Stimulated activated CD4-positive, alpha-beta T cell treated with anti-CD3 and anti-CD28 coated beads, Interleukin-12 subunit alpha, Interleukin-12 subunit beta, amount 100 ng/mL, for 4 hours (primary cell): ENCODE measurements at places on chromosomes 2 and 18.
A peak's percentile ranks its signal among the peaks of the same experiment; 100 is the strongest.

DNA sequence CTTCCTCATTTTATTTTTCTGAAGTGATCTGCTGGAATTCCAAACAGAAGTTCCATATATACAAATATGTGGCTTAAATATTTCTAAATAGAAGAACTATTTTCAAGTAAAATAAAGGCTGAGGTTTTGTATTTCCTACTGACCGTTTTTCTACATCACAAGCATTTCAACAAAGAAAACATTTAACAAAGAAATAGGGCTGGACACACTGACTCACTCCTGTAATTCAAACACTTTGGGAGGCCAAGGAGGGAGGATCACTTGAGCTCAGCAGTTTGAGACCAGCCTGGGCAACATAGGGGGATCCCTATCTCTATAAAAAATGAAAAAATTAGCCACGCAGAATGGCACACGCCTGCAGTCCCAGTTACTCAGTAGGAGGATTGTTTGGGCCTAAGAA is 44.6 kb downstream of the TANK start:
- DNase-seq = no peak

GRCh38 chr2:78411303-78411702 is 614.2 kb upstream of the REG3G start:
- no peak for DNase-seq

- no peak for DNase-seq
These were observed 23.9 kb downstream of the RBMS1 start for GRCh38 chr2:160469621-160470204.

DNA sequence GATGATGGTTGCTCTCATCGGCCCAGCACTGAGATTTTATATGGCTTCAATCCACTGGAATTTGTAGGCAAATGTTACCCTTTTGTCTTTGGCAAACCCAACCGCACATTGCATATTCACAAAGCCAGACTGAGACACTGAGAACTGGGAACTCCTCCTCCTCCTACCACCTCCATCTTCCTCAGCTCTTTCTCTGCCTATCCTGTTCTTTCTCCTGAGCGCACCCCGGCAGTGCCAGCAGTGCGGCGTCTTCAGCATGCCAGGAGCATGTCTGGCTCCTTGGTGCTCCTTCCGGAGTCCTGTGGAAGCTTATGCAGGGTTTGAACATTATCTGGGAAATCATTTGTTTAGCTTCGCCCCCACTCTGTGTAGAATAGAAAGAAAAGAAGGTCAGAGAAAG is 50.8 kb downstream of the TRIB2 start:
- no peak for DNase-seq

DNA sequence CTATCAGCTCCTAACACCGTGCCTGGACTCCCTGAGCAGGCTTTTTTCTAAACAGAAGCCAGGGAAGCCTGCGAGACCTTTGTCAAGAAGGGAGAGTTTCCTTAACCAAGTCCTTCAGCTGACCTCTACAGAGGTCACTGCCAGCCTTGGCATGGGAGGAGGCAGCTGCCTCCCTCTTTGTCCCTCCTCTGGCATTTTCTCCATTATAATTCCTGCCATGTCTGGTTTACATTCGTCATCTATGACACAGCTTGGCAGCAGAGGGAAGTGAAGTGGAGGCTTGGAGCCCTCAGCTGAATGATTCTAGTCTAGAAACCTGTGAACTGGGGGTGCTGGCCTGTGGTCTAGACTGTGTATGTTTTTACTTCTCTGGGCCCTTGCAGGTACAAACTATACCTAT is 22.5 kb downstream of the LIPG start:
- no peak for DNase-seq

GRCh38 chr2:69013840-69014821 is 1.2 kb downstream of the ANTXR1 start:
- DNase-seq = no peak

DNA sequence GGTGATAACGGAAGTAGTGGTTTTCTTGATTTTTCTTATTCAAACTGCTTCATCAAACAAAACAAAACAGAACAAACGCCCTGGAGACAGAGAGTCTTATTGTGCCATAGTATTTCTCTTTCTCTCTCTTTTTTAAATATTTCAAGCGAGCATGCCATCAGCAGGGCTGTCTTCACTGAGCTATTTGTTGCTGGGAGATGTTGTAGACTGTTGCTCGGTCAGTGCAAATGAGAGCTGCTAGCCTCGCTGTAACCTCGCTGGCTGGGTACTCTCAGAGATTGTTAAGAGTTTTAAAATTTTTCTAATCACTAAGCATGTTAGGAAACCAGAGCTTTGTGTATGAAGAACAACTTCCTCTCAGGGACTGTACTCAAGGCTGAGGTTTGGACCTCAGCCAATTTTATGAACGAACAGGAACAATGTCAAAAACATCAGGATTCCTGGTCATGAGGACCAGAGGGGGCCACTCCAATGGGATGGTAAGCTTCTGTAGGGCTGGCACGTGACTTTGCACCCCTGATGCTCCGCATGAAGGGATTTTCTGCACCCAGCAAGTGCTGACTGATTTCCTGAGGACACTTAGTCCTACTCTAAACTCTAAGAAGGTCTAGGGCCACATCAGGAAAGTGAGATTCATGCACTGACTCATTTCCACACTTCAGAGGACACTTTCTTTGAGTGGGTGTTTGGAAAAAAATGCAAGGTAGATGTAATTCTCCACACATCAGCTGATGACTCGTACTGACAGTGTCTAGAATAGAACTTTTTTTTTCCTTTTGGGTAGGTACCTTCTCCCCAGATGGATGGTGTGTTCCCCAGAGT is 59.8 kb upstream of the IL1R1 start:
- DNase-seq = peak; percentile 40
